GM12891 (cell line): ENCODE measurements at places on chromosomes 11 and 22.

DNA sequence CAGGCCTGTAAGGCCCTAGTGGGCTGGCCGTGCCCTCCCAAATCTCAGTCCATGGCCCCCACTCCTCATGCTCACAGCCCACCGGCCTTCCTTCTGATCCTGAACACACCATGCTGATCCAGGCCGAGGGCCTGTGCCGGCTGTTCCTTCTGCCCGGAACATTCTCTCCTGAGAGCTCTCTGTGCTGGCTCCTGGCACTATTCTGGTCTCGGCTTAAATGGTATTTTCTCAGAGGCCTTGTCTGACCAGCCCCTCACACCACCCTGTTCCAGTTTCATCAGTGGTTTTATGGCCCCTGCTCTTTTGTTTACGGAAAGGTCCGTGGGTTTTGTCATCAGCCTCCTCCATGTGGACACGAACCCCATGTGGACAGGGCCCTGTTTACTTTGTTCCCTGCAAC lies 22.0 kb downstream of the SPTBN2 start:
- no peak for DNase-seq

DNA sequence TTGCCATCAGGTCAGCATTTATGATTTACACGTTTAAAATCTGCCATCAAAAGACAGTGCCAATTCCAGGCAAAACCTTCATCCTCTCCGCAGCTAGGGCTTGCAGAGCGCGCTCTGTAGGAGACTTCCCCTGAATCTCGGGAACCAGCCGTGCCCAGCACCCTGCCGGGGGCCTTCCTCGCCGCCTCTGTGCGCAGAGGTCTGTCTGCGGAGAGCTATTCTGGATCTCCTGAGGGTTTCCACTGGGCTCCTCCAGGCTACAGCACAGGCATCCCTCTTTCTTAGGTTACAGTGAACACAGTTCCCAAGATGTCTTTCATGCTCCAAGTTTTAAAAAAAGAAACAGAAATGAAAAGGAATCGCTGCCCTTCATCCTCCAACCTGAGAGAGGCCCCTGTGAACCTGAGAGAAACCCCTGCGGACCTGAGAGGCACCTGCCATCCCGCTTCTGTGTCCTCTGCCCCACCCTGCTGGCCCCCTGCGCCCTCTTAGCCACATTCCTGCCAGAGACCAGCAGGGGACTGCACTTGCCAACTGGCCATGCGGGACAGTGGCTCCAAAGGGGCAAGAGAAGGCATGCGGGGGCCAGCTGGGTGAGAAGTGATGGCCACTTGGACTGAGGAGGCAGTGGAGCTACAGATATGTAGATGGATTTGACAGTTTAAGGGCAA lies 16.1 kb downstream of the TP53AIP1 start:
- DNase-seq, result no peak

GRCh38 chr11:77506857-77507256 lies 33.0 kb upstream of the PAK1 start:
- no peak for DNase-seq

DNA sequence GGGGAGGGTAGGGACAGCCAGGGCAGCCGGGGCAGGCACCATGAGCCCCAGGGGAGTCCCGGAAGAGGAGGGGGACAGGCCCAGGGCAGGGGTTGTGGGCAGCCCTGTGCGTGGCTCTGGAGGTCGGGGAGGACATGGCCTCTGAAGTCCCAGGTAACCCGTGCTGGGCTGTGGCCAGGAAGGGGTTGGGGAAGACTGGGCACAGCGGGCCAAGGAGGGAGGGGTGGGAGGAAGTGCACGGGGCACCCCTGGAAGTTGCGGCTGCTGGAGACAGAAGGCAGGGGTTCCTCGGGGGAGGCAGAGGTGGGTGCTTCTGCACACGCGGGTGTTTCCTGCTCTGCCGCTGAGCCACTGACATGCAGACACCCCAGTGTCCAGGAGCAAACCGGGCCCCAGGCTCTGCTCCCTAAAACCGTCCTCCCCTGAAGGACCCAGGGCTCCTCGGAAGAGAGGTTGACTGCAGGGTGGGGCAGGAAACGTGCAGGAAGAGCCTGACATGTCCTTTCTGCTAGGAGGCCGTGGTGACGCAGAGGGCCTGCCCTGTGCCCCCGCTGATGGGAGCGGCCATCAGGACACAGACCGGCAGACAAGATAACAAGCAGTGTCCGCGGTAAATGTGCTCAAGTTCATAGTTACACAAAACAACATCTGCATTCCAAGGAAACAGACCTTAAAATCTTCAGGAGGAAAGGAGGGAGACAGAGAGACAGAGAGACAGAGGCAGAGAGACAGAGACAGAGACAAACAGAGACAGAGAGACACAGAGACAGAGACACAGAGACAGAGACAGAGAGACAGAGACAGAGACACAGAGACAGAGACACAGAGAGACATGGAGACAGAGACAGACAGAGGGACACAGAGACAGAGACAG lies 5.7 kb downstream of the TNNI2 start:
- DNase-seq, result no peak

- DNase-seq, result no peak
Measured at GRCh38 chr11:92843455-92843854, 126.0 kb upstream of the MTNR1B start.

DNA sequence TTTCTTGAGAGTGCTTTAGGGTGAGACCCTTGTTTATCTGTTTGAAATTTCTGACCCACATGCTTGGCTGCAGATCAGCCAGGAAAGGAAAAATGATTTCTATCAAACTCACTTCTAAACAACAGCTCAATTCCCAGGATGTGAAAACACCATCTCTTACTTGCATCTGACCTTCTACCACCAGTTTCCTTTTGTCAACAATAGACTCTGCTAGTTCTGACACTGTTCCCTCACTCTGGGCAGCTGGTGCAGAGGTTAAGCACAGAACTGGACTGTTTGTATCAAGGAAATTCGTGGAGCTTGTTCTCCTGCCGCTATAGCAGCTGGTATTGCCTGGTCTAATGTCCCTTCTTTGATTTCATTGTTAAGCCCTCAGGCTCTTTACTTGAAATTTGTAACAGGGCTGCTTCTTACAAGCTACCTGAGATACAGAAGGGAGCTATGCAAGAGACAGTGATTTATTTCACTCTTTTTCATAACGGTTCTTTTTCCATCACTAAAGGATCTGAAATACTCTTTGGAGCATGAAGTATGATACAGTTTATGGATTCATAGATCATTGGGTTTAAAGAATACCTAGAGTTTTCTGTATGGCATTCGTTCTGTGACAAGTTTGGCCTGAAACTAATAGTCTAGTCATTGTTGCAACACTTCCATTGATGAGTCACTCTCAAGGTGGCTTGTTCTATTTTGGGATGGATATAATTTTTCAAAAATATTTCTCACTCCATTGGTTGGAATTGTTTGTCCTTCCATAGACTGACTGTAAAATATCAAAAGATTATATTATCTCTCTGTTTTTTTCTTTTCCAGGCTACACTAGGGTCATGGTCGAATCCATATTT lies 178.2 kb upstream of the ZC3H12C start:
- DNase-seq, result no peak

- DNase-seq, result no peak
Measured at GRCh38 chr11:86050196-86050709, 18.6 kb downstream of the PICALM start.

DNA sequence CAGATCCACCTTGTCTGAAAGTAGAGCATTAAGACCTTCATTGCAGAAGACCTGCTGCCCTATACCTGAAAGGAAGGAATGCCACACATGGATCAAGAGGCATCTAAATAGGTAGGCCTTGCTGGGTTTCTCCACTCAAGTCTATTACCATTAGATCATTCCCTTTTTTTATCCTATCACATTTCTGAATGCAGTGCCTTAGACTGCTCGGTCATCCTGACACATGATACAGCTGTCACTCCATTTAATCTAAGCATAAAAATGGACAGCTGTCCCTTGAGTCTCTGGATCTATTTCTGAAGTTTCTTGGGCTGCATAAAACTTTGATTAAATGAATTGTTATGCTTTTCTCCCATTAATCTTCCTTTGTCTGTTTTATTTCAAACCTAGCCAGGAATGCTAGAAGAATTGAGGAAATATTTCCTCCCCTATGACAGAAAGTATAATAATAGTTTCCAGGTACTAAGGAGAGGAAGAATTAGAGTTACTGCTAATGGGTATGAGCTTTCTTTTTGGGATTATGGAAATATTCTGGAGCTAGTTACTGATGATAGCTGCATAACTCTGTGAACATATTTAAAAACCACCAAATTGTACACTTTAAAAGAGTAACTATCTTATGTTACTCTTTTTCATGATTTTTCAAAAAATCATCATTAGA lies 88.0 kb downstream of the DLG2 start:
- DNase-seq, result no peak

- DNase-seq, result peak; percentile 92
Measured at GRCh38 chr22:23402275-23403151, 177.6 kb downstream of the IGLL1 start.

DNA sequence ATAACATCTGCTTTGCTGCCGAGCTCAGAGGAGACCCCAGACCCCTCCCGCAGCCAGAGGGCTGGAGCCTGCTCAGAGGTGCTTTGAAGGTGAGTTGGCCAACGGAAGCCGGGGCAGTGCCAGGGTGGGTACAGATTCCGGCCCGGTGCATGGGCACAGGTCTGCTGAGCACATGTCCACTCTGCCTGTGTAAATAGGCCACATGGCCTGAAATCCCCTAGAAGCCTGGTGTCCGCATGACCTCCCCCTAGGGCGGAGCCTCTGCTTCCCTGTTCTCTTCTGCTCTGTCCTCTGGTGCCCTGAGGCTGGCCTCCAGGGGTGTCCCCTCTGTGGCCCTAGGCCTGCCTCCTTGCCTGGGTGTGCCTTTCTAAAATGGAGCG lies 19.6 kb upstream of the TXNRD2 start:
- no peak for DNase-seq

DNA sequence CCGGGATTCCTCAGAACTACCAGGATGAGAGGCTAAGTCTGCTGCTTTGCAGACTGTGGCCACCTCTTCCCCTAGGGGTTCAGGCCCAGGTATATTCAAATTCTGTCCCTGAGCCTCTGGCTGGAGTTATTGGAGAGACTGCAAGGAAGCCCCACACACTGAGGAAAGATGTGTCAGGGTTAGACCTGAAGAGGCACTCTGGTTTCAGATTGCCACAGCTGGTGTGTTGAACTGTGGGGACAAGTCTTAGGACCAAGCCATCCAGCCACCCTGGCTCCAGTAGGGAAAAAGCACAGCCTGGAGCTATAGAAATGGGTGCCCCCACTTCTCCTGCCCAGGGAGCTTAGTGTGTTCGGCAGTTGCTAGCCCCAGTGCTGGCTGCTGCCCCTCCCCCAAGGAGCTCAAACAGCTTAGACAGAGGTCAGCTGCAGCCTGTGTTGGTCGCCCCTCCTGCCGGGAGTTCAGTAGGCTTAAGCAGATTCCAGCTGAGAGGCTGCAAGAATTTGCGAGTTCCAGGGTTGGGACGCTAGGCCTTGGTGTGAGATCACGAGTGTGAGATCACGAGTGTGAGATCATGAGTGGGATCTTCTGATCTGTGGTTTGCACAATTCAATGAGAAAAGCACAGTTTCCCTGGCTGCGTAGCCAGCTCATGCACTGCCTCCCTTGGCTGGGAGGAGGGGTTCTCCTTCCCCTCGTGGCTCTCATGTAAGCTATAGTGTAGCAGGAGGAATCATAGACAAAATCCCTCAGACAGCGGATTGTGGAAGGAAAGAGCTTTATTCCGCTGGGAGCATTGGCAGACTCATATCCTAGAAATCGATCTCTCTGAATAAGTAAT lies 552.1 kb upstream of the CHORDC1 start:
- DNase-seq, result no peak

DNA sequence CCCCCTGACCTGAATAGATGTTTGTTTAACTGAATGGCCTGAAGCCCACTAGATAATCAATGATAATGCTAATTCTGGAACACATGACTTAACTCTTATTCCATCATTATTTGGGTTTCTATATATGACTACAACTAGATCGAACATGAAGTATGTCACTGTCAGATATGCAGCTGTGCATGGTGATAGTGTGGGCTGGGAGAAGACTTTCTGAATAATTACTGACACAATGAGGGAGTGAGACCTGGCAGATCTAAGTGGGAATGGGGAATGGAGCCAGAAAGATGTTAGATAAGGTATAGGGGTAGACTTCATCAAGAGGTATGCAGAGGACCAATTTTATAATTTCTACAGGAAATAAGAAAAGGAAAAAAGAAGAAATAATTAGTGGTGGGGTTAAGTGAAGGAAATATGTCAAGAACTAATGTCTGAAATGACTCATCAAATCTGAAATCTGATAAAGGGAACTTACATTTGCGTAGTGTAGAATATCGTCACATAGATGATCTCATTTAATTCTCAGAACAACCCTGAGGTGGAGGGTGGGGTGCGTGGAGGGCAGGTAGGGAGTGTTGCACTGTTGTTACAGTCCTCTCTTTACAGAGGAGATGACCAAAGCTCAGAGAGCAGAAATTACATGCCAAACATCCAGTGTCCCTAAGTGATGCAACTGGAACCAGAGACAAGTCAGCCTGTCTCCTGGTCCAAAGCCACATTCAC lies 68.2 kb upstream of the EED start:
- no peak for DNase-seq

DNA sequence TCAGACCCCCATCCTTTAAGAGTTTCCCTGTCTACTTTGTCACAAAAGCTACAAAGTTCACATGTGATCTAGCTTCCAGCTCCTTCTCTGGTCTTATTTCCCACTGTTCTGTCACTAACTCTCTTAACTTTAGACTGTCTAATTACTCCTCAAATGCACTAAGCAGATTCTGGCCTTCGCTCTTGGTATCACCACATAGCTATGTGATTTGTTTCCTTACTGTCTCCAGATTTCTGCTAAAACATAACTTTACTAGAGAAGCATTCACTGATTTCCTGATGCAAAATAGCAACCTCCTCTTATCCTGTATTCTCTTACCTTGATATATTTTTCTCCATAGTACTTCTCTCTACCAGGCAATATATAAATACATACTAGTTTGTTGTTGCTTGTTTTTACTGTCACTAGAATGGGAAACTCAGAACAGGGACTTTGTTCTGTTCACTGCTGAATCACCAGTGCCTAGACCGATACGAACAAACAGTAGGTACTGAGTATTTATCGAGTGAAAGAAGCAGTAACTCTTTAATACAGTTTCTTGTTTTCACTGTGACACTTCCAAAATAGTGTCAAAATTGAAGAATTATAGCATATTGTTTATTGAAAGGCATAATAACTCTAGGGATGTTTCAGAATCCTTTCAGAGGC lies 205.6 kb downstream of the DDX10 start:
- DNase-seq, result no peak

DNA sequence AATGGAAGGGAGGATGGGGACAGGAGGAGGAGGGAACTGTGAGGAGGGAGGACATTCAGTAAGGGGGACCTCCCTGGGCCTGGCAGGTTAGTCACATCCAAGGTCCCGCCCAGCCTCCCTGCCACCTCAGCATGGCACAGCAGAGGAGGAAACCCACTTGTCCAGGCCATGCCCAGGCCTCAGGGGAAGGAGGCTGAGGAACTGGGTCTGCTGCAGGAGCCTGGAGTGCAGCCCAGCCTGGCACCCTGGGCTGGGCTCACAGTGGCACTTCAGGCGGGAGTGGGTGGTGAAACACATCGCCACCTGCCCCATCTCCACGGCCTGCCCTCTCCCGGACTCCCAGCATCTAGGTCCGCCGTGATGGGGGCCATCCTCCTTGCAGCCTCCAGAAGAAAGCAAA lies 17.2 kb upstream of the KLHL35 start:
- DNase-seq, result no peak
